ENCODE measurements at places on chromosomes 5 and 9. TPM values are rescaled to one million over a fixed set of nuclear protein-coding genes. Genes with fewer than 3 reads are reported as not detected.

DNA sequence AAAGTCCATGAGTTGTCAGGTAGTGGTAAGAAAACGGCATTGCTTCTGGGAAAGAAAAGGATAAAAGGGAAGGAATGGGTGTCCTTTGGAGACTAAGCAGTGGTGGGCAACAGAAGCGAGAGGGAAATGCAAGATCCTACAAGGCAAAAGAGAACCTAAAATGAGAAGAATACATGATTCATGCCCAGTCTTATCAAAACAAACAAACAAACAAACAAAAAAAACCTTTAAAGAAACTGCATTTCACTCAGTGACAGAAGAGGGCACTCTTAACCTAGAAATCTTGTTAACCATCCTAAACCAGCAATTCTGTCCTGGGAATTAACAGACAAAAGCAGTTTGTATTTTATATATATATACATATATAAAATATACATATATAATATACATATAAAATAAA lies 88.5 kb downstream of the SUSD1 start:
- no peak for DNase-seq

OR1J2 gene
- total RNA-seq = not detected

GRCh38 chr9:134814598-134815215 lies 65.9 kb upstream of the FCN2 start:
- no peak for DNase-seq

GABRG2 gene
- 0.98 TPM for total RNA-seq

GRCh38 chr5:116756531-116756930 lies 181.9 kb upstream of the SEMA6A start:
- no peak for DNase-seq

GRCh38 chr9:105295201-105295550 lies 50.7 kb downstream of the SLC44A1 start:
- no peak for DNase-seq

DNA sequence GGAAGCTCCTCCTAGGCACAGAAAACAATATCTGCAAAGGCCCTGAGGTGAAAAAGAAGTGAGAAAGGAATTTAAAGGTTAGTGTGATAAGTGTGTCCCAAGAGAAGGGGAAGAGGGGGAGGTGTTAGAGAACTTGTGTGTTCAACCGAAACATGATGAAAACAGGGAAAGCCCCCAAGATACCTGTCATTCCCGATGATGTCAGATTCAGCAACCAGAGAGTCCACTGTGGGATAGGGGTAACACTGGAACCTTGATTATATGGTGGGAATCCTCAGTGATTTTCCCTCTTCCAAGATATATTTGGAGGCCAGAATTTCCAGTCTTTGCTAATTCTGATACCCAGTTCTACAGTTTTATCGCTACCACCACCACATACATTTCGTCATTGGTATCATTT lies 15.5 kb upstream of the BNC2 start:
- no peak for DNase-seq

DNA sequence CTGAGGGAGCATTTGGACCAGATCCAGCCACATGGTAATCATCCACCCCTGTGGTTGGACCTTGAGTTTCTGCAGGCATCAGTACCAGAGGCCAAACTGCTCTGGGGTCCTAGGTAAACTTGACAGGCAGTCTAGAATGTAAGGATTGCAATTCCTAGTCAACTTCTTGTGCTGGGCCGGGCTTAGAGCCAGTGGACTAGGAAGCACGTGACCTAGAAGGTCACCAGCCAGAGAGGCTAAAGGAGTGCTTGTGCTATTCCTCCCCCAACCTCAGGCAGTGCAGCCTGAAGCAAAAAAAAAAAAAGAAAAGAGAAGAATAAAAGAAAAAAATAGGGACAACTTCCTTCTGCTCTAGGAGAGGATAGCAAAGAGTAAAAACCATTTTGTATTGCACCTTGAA lies 406.2 kb upstream of the FTMT start:
- DNase-seq = no peak

DNA sequence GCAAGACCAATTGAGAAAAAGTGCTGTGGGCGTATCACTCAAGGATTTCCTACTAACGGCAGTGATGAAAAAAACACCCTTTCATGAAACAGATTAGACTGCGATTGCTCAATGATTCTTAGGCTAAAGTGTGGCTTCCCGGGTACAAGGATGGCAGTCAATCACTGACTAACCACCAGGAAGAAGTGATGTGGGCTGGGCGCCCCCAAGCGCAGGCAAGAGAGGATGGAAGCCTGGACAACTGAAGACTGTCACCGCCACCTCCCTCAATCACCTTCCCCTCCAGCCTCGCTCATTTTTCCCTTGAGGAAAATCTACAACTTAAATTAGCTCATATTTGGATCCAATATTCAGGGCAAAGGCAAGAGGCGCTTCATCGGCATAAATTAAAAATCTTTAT lies 707.2 kb downstream of the MTRR start:
- DNase-seq = no peak

DNA sequence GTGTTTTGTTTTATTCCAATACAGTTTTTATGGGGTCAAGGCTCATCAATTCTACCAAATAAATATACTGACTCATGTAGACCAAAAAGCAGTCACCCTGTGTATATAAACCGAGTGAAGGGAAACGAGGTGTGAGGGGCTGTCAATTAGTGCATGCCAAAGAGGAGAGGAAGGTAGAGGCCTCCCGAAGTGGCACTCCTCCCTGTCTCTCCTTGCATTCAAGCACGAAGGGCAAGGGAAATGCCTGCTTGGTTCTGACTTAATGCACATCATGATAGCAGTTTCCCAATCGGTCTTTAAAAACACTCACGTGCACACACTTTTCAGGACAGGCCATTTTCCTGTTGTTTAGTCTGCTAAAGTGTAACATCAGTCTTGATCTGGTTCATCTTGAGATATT lies 125.6 kb upstream of the SLCO6A1 start:
- no peak for DNase-seq
